ENCODE measurements at places on chromosomes 11 and 22. TPM values are rescaled to one million over a fixed set of nuclear protein-coding genes. Genes with fewer than 3 reads are reported as not detected.

Gene VSIG2
- 0.85 TPM for total RNA-seq

Gene SYT12
- not detected for total RNA-seq

Gene NCAM1
- 0.45 TPM for total RNA-seq

Gene KCNK4
- not detected for total RNA-seq

Gene PHETA2
- 22.4 TPM for total RNA-seq

Measured in endothelial cell of coronary artery (primary cell).